Panc1 (cell line): ENCODE measurements at places on chromosomes 6 and 20.

DNA sequence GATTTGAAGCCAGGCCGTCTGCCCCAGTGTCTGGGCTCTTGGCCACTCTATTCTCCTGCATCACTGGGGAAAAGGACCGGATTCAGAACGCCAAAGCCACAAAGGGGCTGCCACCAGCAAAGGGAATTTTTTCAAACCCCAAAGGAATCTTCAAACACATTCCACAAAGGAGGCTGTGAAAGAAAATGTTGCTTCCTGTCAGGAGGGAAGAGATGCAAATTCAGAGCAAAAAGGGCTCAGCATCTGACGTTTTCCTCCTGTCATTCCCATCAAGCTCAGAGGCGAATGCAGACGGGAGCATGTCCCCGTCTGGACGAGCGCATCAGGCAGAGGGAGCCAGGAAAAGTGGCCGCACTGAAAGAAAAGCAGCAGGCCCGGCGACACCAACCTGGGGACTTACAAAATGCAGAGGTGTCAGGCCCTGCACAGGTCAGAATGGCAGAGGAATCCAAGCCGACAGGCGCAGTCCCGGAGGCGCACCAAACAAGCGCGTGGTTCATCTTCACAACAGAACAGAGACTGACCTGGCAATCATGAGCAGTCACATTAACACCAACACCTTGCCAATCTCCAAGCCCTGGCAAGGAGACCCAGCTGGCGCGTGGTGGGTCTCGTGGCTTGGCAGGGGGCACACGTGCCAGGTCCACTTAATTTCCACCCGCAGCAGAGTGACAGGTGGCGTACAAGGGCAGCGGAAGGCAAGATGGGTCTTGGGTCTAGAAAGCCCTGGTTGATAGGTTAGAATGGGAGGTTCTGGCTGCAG, 62.8 kb downstream of the GRM4 start:
- no peak for DNase-seq

GRCh38 chr20:13221313-13221672, 219 bp downstream of the ISM1 start:
- DNase-seq, result no peak

GRCh38 chr20:10793766-10794165, 120.0 kb upstream of the JAG1 start:
- DNase-seq, result no peak

DNA sequence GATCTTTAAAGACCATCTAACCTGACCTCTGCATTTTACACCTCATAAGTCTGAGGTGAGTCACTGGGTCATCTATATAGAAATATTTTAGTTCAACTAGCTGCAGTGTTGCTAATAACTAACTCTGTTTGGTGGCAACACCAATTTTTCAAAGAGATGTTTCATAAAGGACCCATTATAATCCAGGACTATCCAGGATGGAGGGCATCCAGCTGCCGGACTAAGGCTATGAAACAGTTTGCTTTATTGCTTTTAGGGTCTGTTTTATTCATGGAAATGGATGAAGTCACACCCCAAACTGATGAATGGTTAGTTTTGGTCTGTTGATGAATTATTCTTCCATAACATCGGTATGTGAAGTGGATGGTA, 204.2 kb upstream of the GMDS start:
- no peak for DNase-seq

GRCh38 chr6:169677096-169677495, 24.7 kb downstream of the WDR27 start:
- DNase-seq, result no peak
